ENCODE measurements at places on chromosomes 4 and X.

DNA sequence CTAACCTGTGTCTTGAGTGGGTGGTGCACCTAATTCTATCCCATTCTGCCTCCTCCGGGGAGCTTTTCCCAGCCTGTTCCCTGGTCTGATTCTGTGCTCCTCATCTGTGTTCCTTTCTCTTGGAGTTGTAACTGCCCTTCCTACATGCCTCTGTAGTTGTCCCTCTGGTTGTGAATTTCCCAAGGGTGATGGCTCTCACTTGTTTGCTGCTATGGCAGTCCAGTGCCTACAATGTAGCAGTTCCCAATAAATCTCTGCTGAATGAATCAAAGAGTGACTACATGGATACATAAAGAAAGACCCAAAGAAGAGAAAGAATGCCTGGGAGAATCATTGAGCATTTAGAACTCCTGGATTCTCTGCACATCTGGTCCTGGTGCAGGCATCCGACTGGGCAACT lies 141.6 kb downstream of the HS3ST1 start:
- no peak for DNase-seq

GRCh38 chr4:143360838-143361625 lies 24.4 kb downstream of the GAB1 start:
- no peak for DNase-seq

DNA sequence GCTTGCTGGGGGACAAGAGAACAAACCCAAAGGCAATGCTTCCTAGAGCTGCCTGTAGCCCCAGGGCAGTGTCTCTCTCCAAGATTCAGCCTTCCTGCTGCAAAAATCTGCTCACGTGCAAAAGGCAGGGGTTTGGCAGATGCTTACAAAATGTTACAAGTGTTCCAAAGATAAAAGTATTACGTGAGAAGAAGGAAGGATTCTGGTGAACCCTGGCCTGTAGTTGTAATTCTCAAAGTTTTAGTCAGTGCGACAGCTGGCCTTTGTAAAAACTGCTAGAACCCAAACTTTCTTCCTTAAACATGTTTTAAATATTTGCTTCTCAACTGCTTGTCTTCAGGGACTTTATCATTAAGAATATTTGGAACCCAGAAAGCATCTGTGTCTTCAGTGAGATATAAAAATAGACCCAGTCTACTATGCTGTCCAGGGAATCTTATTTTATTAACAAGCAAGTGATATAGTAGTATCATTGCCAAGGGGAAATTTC lies 232.3 kb downstream of the FRMPD4 start:
- no peak for DNase-seq

DNA sequence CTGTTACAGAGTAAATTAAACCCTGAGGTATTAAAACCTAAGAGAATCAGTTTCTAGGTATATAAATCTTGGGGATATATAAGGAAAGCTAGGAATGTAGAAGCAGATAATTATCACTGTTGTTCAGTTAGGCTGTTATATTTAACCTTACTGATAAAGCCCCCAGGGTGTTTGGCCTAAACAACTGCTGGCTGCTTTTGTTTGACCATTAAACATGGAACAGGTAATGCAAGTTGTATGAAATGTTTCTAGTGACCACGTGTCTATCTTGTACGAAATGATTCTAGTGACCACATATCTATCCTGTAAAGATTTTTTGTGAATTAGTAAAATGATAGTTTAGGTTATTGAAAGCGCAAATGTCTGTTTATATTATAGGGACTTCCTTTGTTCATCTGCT lies 52.6 kb downstream of the SGMS2 start:
- DNase-seq: no peak

DNA sequence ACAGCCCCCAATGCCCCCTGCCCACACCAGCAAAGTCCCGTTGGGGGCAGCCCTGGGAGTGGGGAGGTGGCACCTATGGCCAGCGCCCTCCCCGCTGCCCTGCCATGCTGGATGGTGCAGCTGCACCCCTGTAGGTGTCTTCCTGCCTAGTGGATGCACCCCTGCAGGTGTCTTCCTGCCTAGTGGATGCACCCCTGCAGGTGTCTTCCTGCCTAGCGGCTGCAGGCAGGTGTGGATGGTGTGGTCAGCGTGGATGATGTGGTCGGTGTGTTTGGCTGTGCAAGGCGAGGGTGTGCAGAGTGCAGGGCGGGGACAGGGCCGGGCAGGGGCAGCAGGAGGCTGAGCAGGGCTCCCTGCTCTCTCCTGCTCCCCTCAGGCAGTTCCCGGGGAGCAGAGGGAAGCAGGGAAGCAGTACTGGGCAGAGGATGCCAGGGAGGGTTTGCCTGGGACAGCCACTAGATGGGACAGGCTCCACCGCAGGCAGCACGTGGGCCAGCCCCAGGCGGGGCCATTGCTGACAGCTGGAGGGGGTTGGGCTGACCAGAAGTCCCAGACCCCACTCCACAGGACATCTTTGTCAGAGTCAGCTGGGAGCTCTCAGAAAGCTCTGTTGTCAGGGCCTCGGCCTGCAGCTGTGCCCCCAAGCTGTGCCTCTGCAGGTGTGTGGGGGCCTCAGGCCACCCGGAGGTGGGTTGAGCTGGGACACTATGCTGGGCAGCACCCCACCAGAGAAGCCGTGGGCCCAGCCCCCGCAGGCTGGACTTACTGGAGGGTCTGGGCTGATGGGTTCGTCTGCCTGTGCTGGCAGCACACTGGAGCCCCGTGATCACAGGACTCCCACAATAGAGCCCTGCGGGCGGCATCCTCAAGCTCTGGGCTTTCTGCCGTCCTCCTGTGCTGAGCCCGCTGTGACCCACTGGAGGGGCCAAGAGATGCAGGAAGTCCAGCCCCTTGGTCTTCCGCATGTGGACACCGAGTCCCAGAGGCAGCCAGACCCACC lies 23.7 kb downstream of the DOK7 start:
- DNase-seq: no peak

GRCh38 chr4:117225471-117225870 lies 140.1 kb upstream of the TRAM1L1 start:
- no peak for DNase-seq

- no peak for DNase-seq
These were observed 32.0 kb downstream of the HAND2 start for GRCh38 chr4:173498023-173498422.

DNA sequence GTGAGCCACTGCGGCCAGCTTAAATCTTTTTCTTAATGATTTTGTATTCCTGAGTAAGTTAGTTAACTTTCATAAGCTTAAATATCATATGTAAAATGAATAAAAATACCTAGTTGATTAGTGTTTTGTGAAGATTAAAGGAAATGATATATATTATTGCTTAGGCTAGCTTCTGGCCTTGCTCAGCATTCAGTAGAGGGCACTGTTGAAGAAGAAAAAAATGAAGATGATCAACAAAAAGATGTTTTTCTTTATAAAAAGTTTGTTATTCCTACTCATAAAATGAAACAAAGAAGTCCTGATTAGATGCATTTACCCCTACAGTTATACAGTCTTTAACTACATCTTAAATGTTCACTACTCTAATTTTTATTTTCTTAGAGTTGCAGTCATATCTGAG lies 797.7 kb downstream of the RAPGEF2 start:
- DNase-seq: no peak

GRCh38 chrX:16451334-16451733 lies 198.6 kb upstream of the S100G start:
- DNase-seq: no peak

DNA sequence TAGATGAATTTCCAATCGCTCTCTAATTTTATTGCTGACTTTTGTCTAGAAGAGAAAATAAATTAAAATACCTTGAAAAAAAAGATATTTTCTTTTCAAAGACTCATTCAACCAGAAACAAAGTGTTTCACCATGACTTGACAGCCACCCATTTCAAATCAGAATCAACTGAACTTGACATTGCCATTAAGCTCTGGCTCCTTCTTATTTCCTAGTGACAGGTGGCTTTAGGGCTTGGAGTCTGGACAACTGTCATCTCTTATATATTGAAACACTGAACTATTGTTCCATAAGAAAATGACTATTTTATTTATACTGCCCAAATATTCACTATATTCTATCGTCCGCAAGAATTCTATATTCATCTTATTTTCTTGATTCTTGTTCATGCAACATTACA lies 229.2 kb downstream of the SLC39A8 start:
- no peak for DNase-seq

- DNase-seq: no peak
These were observed at the start of gene TMEM150C for GRCh38 chr4:82561786-82562563. Gene TMEM150C (minus strand): TSS chr4:82561988. CDS start chr4:82504657, 57,331 bp downstream.

- no peak for DNase-seq
These were observed 3.8 kb downstream of the SGMS2 start for GRCh38 chr4:107828315-107829090.

DNA sequence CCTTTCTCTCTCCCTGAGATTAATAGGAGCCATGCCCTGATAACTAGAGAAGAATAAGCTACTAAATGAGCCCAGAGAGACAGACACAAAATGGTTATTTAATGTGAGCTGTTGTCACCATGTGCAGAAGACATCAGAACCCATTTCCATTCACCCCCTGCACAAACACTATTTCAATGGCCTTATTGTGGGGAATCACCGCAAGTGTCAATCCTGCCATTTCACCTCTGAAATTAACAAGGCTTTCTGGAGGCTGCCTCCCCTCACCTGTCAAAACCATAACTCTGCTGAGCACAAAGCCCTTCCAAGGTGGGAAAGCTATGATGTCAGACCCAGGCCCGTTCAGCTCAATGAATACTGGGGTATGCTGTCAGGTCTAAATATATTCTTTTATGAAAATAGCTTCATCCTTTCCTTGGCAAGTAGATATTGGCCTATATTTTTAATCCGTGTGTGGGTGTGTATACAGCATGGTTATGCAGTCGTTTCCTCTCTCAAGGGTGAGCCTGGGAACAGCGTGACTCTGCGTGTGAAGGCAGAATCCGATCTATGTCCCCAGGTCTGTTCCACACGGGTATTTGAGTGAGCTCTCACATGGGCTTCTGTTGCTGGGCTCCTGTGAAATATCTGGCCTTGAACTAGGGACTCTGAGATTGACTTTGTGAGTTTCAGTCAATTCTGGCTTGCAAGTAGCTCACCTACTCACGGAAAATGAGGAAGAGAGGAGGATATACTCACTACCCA lies 266.3 kb downstream of the FBXW7 start:
- no peak for DNase-seq

DNA sequence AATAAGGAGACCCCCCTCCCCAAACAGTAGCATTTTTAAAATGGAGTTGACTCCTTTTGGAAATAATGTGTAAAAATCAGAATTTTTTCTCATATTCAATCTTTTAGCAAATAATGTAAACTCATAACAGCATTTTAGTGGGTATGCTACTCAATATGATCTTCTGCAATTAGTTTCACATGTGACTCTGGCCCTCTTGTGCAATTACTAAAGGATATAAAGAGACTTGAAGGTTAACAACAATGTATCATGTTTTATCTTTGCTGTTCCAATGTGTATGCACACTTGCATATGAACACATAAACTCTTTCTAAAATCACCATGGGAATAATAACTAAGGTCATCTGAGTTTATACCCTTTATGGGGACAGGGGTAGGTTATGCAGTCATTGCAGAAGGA lies 39.9 kb upstream of the RXFP1 start:
- no peak for DNase-seq

DNA sequence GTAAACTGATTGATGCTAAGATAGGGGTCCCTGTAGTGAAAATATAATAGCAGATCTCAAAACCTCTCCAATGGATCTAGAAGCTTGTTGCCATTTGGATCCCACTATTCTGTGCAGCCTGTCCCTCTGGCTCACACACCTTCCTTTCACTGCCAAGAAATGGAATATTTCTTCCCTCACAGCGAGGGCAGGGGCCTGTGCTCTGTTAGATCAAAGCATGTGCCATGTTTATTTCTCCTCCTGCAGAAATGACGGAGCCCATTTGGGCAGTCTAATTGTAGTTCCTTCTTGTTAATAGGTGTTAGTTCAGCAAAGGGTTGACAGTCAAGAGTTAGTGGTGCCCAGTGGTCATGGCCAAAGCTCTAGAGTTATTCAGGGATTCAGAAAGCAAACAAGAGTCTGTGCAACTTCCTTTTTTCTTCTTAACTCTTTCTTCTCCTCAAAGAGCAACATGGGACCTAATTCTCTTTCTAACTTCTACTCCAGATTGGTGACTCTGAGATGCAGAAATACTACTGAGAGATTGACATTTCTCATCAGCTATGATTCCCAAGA lies 106.8 kb downstream of the STOX2 start:
- DNase-seq: no peak

DNA sequence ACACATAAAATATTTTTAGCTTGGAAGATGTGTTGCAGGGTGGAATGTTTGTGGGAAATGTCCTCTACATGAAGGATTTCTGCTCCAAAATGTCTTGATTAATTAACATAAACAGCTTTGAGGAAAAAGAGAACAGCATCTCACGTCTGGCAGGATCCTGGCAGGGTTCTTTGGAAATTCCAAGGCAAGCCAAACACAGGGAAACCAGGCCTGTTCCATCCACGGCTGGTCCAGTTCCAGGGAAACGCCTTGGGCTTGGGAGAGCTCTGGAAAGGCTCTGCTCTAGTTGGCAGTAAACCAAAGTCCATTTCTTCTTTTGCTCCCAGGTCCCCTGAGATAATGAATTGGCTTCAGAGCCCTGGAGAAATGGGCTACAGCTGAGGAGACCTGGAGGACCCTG lies 42.4 kb upstream of the GAB1 start:
- DNase-seq: no peak

DNA sequence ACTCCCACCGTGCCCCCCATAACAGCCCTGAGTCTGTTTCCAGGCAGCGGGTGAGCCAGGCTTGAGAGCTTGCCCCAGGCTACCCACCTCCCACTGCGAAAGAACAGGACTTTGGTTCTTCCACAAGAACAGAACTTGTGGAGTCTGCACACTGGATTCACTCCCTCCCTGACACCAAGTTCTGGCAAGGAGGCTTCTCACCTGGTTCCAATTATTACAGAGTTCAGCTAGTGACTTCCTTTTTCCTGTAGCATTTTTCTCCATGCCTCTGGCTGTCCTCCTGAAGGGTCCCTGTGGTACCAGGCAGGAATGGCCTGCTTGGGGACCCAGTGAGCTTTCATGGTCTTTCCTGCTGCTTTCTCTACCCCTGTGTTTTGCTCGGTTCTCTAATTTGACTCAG lies 208.6 kb upstream of the SFRP2 start:
- DNase-seq: no peak

GRCh38 chr4:175440786-175441185 lies 371.3 kb downstream of the GPM6A start:
- no peak for DNase-seq

DNA sequence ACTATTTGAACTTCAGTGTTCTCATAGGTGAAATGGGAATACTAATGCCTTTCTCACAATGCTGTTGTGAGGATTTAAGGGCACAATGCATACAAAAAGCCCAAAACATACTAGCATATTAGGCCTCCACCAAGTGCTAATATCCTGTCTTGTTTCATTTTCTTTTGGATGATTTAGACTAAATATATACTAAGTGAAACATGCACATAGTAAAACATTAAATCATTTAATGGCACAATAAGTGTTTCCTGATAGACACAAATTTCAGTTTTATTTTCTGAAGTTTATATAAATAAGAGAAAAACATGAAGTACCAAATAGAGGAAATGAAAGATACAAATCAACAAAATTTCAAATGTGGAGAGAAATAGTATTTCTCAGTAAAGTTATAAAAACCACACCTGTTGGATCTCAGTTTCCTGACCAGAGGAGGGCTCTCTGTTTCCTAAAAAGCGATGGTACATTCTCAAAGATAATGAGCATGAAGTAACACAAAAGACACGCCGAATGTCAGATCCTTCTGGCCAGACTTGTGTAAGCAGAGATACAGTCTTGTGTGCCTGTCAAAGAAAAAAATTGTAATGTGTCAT lies 25.1 kb downstream of the DDX60 start:
- no peak for DNase-seq
